Activated CD4-positive, alpha-beta T cell treated with anti-CD3 and anti-CD28 coated beads for 48 hours (primary cell): ENCODE measurements at places on chromosomes 4 and X.

DNA sequence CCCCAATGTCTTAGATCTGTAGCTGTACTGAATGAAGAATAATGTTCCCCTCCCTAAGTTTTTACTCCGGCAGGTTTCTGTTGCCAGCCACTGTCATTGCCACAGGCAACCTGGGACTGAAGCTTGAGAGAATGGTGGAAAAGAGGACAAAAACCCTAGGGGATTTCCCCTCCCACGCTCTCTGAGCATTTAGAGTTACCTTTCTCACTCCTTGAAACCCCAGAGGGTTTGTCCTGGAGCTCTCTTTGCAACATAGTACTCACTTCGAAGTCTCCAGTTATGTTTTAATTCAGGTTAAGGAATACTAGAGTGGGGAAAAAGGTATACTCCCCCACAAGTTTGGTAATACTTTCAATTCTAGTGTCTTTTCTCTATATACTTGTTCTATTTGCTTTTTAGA, 31.5 kb downstream of the F8 start:
- peak; percentile 45 for DNase-seq

GRCh38 chr4:79651456-79651855, 243.4 kb upstream of the GK2 start:
- no peak for DNase-seq

DNA sequence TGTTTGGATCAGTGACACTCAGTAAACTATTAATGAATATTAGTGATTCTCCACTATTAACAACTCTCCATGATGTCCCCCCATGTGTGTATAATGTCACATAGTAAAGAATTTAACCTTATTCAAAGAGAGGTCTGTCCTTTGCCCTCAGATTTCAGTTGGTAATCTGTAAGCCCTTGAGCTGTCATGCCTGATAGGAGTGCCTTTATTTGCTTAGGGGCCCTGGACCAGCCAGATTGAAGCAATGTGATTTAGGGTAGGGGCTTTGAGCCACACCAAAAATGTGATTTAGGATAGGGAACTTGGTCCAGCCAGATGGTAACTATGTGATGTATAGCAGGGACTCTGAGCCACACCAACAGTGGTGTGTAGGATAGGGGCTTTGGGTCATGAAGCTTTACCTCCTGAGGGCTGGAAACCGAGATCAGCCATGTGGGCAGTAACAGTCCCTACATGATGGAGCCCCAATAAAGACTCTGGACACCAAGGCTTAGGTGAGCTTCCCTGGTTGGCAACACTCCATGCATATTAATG, 44.3 kb upstream of the PAGE4 start:
- no peak for DNase-seq

DNA sequence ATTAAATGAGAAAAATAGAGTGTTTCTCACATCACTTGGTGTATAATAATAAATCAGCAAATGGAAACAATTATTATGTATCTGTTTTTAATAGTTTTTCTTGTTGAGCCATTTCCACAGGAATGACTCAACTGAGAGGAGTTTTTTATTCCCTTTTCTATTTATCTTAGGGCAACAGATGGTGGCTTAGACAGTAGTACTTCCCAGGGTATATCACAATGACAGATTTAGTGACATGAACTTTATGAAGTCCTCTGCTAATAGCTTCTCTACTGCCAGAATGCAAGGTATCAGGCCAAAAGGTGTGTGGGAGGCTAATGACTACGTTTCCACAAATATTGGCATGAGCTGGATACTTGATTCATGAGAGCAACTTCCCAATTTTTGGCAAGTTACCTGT, 126.7 kb downstream of the HTR2C start:
- no peak for DNase-seq

GRCh38 chrX:37686369-37686995, 891 bp downstream of the XK start:
- no peak for DNase-seq
